NCI-H1417 treated with DMSO at 0.1 percent for 48 hours (cell line): ENCODE measurements at places on chromosomes 4 and X.

GRCh38 chr4:181127171-181127570 lies 1116.0 kb upstream of the TENM3 start:
- no peak for DNase-seq

GRCh38 chr4:163598028-163598427 lies 103.5 kb downstream of the TMA16 start:
- DNase-seq: no peak

- DNase-seq: no peak
Observed at GRCh38 chr4:18106620-18107019, 85.1 kb upstream of the LCORL start.

DNA sequence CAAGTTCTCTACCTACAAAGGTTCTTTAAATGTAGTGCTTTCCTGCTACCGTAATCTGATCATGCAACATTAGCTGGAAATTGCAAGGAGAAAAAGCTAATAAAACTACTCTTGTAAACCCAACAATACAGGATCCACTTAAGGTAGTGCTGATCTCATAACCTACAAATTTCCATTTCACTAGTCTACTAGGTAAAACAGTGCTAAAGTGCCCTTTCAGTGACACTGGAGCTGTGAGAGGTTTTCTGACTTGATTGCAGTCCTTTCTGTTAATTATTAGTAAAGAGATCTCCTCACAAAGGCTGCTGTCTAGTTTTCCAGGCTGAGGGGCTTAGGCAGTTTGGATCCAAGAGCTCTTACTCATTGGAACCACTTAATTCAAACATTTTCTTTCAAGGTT lies 1118.7 kb downstream of the SH3BGRL start:
- DNase-seq: no peak

DNA sequence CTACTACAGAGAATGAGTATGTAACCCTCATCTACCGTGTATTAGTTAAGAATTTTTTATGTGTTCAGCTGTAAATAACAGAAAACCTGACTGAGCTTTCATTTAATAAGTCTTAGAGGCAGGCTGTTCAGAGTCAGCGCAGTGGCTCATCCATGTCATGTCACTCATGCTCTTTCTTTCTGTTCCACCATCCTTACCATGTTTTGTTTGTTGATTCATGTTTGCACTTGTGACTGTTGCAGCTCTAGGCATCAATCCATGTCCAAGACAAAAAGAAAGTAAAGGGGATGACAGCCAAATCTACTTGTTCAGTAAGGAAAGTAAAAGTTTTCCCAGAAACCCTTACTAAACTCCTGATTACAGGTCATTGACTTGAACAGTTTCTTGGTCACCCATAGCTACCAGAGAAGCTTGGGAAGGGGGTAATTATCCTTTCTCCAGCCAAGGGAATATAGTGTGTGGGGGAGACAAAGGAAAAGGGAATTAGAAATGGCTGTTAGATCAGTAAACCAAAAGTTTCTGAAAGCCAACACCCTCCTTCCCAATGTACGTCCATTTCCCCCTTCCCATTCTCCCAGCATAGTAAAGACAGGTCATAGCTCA lies 9.0 kb downstream of the ART3 start:
- DNase-seq: no peak

DNA sequence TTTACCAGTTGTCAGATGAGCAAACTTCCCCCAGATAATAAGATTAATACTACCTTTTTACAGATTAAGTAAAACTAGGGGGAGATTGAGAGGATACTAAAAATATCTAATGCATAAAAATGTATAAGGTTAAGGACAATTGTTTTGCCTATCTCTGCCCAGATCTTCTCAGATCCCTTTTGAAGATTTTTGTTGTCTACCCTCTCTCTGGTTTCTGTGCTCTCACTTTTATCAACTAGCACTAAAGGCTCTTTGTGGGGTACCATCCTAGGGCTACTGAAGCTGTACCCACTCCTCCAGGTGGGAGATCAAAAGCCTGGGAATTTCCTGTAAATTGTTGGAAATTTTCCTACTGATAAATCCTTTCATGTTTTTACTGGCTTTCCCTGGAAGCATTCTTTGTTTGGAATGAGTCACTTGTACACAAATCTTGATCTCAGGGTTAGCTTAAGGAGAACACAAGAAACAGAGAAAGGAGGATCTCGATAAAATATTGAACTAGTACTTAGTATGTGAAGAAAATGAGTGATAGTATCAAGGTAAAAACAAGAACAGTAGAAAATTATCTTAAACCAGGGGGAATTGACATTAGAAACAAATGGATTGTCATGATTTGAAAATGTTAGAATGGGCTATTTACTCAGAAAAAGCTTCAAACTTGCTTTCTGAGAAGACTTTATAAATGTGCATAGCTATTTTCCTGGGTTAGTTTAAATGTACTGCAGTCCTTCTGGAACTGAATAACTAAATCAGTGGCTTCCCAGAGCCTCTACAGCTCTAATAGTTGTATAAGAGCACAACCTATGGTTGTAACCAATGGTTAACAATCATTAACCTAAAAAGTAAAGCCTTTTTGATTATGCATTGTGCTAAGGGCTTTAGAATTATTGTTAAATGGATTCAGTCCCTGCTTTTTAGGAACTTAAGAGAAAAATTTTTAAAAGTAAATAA lies 679.9 kb upstream of the MAGEB2 start:
- no peak for DNase-seq

DNA sequence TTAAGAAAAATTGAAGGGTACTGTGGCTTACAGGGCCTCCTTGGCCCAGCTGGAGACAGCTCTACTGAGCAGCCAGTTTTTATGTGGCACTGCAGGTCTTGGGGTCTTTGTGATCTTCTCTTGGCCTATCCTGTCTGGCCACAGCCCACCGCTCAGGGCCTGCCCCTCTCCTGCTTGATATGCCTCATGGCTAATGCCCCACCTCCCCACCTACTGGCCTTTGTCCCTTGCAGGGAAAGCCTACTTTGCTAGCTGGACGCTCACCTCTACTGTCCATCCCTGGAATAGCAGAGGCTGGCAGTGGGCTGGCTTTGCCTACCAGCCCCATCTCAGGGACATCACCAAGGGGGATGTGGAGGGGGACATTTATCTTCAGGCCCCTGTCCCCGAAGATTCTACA lies 134.1 kb downstream of the PJA1 start:
- no peak for DNase-seq

GRCh38 chr4:158079661-158080060 lies 93.2 kb downstream of the GASK1B start:
- DNase-seq: no peak

DNA sequence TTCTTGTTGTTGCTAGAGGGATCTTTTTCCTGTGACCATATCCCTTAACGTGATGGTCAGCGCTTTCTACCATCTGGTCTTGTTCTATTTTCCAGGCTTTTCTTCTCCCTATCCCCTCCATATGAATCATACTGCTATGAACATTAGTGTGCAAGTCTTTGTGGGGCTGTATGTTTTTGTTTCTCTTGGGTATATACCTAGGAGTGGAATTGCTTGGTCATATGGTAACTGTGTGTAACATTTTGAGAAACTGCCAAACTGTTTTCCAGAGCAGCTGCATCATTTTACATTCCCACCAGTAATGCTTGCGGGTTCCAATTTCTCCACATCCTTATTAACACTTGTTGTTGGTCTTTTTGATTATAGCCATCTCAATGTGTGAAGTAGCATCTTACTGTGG lies 121.4 kb downstream of the SPRY1 start:
- no peak for DNase-seq

- no peak for DNase-seq
Observed at GRCh38 chr4:83723609-83724008, 187.7 kb downstream of the GPAT3 start.

- DNase-seq: no peak
Observed at GRCh38 chr4:18957716-18958115, 936.2 kb upstream of the LCORL start.

DNA sequence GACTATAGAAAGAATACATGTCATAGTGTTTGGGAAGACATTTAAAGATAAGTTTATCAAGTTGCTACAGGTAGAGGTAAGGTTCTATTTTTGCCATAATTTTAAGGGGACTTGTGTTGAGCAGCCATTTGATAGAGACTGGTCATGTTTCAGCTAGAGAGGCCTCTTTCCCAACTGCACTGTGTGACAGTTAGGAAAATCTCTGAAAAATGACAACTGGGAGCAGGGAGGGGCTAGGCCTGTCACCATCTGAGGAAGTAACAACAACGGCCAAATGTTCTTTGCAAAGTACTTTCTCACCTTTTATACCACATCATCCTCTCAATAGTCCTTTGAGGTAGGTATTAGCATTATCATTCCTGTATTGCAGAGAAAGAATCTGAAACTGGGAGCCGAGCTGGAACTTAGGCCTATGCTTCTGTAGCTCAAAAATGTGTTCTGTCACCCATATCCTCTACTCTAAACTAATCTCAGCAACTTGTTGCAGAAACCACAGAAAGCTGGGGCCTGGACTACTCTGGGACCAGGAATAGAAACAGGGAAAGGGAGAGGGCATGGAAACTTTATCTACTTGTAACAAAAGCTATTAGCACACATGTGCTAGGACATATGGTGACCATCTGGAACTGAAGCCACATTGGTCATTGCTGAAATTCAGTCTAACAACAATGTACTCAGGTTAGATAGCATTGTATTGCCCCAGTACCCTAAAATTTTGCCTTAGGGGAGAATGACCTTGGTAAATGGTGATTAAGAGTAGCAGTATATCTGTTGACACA lies 198.9 kb downstream of the MID1IP1 start:
- no peak for DNase-seq

- DNase-seq: no peak
Observed at GRCh38 chr4:125316401-125316790, 1.6 kb downstream of the FAT4 start.

- DNase-seq: no peak
Observed at GRCh38 chr4:47744253-47744652, 93.6 kb downstream of the CORIN start.

- DNase-seq: no peak
Observed at GRCh38 chrX:40539214-40540142, 41.3 kb upstream of the ATP6AP2 start.

- DNase-seq: no peak
Observed at GRCh38 chr4:165136529-165136928, 23.9 kb upstream of the TMEM192 start.

DNA sequence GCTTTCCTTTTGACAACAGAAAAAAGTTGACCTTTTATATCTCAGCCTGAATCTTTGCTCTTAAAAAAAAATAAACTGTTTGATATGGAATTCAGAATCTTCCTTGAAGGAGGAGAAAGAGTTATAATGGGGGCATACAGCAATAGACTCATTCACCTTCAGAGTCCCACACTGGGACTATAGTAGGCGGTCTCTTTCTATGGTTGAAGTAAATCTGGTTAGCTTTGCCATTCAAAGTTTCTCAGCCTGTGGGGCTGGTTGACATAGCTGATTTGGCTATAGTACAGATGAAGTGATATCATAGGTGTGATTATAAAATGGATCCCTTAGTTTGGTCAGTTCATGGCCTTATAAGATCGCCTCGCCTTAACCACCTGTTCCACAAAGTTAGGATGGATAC lies 156.2 kb downstream of the SH2D1A start:
- DNase-seq: no peak

GRCh38 chrX:35617836-35618235 lies 180.3 kb upstream of the MAGEB16 start:
- DNase-seq: no peak

DNA sequence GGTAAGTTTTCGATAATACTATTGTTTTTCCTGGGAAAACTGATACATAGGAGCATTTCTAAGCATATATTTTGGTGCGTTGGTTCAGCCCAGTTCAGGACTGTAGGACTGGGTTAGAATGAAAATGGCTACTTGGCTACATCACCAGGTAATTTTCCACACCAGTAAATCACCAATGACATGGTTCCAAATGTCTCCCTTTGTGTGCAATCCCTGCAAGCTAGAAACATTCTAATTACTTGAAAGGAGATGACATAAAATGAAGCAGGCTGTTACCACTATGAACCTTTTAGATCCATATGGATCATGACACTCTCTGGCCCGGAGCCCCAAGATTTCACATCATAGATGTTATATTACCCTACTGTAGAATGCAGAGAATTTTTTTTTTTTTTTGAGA lies 577.4 kb upstream of the FTHL17 start:
- no peak for DNase-seq

DNA sequence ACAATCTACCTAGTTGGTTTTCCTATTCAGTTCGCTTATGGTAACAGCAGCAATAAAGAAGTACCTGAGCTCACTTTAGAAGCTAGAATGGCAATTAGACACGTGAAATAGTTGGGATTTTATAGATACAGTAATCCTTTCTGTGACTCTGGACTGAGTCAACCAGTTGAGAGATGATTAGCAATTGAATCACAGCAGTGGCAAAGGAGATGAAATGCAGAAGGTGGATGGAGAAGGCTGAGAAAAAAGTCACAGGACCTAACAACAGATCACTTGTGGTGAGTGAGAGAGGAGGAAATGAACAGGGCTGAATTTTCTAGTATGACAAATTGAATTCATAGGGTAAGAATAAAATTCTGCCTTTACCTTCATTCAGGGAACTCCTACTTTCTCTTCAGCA lies 197.1 kb upstream of the MAGEB18 start:
- DNase-seq: no peak

- DNase-seq: no peak
Observed at GRCh38 chr4:4599481-4600275, 57.8 kb upstream of the STX18 start.
